Activated CD4-positive, alpha-beta memory T cell treated with anti-CD3 and anti-CD28 coated beads for 36 hours (primary cell): ENCODE measurements at places on chromosomes 2 and 18. TPM values are rescaled to one million over a fixed set of nuclear protein-coding genes. Genes with fewer than 3 reads are reported as not detected.

- DNase-seq, result peak; percentile 84
Measured at GRCh38 chr2:127081826-127082633, 24.9 kb downstream of the BIN1 start.

Gene DGUOK
- total RNA-seq, result 101 TPM

DNA sequence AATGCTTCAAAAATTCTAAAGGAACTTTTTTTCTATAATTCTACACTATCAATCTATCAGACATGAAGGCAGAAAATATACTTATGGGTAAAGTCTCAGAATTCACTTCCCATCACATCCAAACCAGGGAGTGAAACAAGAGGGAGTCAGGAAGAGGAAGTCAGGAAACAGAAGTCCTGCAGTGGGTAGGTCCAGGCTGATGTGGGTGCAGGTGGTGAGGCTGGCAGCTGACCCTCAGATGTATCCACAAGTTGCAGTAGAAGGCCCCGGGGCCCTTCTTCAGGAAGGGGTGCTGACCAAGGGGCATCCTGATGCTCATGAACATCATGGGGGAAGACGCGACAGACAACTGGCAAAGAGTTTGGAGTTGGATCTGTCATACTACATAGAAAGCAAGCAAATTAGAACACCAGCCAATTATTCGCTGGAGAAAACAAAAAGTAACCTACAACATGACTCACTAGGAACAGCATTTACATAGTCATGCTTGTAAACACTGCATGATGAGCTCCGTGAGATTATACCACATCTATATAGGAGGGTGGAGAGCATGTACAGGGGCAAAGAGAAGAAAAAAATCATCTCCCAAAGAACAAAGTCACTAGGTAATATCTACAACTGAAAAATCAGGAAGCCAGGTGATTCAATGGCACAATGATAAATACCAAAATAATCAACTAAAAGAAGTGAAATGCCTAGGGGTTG, 4.2 kb downstream of the UXS1 start:
- DNase-seq, result no peak

- peak; percentile 72 for DNase-seq
Measured at GRCh38 chr2:238024986-238025385, 35.8 kb upstream of the SCLY start.

Gene EMX1
- not detected for total RNA-seq

Gene TEX51
- total RNA-seq, result not detected

Gene VWA3B
- not detected for total RNA-seq
